ENCODE measurements at places on chromosomes 1 and 21.

DNA sequence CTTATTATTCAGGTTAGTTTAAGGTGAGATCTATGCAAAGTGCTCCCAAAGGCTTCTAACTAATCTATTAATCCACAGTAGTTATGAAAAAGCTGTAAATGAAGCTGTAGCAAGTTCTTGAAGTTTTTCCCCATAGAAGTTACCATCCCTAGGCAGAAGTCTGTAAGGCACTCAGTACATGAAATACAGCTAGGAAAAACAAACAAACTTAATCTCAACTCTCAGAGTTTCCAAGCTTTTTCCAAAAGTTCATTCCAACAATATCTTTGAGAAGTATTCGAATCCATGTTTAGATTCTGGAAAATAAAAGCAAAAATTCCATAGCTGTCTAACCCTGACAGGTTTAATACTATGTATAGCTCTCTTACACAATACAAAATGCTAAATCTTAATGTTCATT, 41.2 kb downstream of the SORT1 start:
- no peak for DNase-seq

DNA sequence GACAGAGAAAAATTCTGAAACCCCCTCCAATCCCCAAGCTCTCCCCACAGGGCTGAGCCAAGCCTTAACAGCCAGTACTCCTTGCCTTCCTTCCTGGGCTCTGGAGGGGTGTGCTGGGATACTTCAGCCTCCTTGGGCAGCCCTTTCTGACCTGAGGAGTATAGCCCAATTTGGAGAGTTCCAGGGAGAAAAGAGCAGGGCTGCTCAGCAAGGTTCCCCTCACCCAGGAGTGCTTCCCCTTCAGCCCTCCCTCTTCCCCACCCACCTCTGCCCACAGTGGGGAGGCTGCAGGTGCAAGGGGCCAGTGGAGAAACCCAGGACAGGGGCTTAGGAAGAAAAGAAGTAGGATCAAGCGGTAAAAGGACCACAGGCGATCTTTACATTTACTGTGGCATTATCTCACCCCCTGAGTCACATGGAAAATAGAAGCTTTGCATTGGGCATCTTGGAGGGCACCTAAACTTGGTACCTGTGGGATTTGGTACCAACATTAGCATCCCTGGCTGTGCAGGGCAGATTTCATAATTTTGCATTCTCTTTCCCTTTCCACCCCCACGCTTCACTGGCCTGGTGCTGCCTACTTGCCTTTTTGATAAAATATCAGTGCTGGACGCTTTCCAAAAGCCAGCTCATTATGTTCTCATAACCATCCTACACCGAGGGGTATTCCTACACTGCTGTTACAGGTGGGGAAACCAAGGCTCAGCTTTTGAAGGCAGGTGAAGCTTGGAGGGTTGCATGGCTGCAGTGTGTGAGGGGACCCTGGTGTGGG, 2.8 kb upstream of the ADORA1 start:
- no peak for DNase-seq

- DNase-seq = no peak
Measured at GRCh38 chr1:239633432-239633831, 247.1 kb downstream of the CHRM3 start.

DNA sequence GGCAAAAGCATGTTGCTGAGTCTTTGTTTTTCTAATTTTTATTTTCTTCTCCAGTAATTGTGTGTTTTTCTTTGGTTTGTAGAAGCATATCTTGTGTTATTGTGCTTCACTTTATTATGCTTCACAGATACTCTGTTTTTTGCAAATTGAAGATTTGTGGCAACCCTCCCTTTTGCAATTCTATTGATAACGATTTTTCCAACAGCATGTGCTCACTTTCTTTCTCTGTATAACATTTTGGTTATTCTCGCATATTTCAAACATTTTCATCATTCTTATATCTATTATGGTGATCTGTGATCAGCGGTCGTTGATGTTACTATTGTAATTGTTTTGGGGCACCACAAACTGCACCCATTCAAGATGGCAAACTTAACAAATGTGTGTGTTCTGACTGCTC, 3.8 kb upstream of the ANGEL2 start:
- no peak for DNase-seq

- DNase-seq = no peak
Measured at GRCh38 chr1:77282866-77283539, 1.2 kb downstream of the AK5 start.

- no peak for DNase-seq
Measured at GRCh38 chr1:41671116-41671755, 186.8 kb upstream of the EDN2 start.

DNA sequence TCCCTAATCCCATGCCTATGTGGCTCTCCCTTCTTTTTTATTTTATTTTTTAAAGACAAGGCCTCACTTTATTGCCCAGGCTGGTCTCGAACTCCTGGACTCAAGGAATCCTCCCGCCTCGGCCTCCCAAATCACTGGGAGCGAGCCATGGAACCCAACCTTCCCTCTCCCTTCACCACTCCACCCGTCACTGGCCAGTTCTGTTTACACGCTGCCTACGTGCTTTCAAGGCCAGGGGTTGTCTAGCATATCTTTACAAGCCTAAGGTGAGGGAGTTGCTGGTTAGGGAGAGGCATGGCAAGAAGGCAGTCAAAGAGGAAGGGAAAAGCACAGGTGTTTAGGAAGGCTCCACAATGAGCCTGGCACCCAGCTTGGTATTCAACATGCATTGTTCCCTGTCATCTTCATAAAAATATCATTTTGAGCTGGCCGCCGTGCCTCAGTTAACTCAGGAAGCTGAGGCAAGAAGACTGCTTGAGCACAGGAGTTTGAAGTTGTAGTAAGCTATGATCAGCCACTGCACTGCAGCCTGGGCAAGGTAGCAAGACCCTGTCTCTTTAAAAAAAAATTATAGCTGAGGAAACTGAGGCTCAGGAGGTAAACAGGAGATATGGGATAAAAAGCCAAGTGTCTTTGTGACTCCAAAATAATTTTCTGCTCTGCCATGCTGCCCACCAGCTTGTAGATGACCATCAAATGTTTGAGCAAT, 1.1 kb downstream of the RHBDL2 start:
- no peak for DNase-seq
